Posterior cingulate gyrus (tissue), 11 donors: ENCODE measurements at places on chromosomes 13 and 19.

GRCh38 chr13:21696865-21697448, 26.1 kb downstream of the FGF9 start:
- DNase-seq, result no peak

DNA sequence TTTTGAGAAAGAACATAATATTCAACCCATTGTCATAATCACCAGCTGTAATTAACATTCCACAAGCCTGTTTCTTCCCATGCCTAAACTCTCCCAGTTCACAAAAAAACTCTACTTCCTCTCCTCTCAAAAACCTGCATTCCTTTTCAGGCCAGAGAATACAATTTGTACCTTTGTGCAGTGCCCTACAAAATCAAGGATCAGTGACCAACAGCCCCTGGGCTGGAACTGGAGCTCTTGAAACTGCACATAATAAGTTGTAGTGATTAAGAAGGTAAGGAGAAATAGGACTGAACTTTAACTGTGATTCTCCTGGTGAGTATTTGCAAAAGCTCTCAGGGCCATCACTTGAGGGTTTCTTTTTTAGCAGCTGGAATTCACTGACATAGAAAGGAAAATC, 472.7 kb downstream of the RFC3 start:
- no peak for DNase-seq

- DNase-seq, result no peak
These were observed 5.2 kb upstream of the CDC16 start for GRCh38 chr13:114229506-114229905.

DNA sequence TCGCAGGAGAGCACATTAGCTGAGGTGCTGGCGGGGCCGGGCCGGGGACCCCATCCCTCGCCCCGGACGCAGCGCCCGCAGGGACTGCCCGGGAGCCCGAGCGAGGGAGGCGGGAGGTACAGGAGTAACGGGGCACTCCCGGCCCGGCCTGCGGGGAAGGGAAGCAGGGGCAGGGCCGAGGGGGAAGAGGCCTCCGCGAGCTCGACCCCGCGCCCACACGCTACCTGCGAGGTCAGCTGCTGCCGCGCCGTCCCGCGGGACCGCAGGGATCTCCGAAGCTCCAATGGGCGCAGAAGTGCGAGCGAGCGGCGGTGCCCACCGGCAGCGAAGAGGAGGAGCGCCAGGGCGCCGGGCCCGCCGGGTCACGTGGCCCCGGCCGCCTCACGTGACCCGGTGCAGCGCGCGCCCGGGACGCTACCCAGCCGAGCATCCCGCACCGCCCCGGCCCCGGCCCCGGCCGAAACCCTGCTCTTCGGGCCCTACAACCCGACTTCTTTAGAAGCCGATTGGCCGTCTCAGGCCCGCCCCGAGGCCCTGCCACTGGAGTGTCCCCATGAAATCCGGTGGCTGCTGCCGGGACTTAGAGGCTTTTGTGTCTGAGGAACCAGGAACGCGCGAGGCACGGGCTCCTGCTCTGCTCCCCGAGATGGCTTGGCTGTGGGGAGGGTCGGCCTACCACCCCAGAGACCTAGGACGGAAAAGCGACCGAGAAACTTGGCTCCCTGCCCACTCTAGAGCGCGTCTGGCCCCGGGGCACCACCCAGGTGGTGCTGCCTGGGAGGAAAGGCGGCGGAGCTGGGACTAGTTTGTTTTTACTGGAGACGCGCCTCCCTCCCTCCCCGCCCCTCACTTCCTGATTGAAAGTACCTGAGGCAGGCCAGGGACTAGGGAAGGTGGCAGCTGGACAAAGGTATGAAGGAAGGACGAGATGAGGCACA, at the start of gene RCBTB1:
RCBTB1 (minus strand) TSS at position 339 of the 938 bp plus-strand sequence. CDS start 18,279 bp downstream, outside the sequence.
- DNase-seq, result peak; percentile 72

GRCh38 chr13:114121496-114122126, 10.8 kb downstream of the RASA3 start:
- DNase-seq, result peak; percentile 71

GRCh38 chr19:4803736-4804695, 12.5 kb downstream of the FEM1A start:
- DNase-seq, result peak; percentile 89

DNA sequence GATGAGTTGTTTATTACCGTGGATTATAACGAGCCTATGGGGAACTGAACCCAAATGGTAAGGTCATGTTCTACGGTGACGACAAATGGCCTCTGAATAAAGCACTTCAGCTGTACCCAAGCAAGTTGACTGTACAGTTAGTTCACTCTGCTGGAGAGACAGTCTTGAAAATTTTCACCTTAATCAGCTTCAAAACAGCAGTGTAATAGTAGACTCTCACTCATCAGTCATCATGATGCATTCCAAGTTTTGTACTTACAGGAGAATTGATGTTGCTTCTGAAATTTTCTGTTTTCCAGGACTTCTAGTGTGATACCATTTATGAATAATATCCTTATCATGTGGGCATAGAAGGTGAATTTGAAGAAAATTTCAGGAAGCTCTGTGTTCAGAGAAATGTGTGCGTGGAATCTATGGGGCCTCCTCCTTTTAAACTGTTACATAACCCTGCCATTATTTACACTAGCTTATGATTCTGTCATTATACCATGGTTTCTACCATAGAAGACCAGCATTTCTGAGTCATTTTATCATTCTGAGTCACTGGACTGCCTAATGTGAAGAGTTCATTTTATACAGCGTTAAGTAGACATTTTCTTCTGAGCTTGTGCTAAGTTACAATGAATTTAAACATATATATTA, 96.9 kb downstream of the WDFY2 start:
- DNase-seq, result no peak
